ENCODE measurements at places on chromosomes 11 and 22. TPM values are rescaled to one million over a fixed set of nuclear protein-coding genes. Genes with fewer than 3 reads are reported as not detected.

Gene KLHDC7B
- 0.17 TPM for total RNA-seq

Gene BARX2
- not detected for total RNA-seq

Gene UBQLNL
- total RNA-seq: 0.42 TPM

Gene OR51B5
- not detected for total RNA-seq

Gene BBS1
- total RNA-seq: 76.6 TPM

GRCh38 chr22:17284888-17285287 is 65.7 kb upstream of the ADA2 start:
- H3K27me3 ChIP-seq: no peaks in the 10 kb centered on the region
- no peaks in the 10 kb centered on the region for H3K4me1 ChIP-seq
- H3K36me3 ChIP-seq: no peaks in the 10 kb centered on the region
- no peak overlapping the region for H3K27ac ChIP-seq

GRCh38 chr11:2107521-2107920 is 31.7 kb downstream of the IGF2 start:
- no peak for DNase-seq
- no peaks in the 10 kb centered on the region for H3K36me3 ChIP-seq
- H3K27me3 ChIP-seq: no peaks in the 10 kb centered on the region
- H3K4me3 ChIP-seq: no peak overlapping the region
- peaks cover 20% of the 10 kb centered on the region for H3K4me1 ChIP-seq

DNA sequence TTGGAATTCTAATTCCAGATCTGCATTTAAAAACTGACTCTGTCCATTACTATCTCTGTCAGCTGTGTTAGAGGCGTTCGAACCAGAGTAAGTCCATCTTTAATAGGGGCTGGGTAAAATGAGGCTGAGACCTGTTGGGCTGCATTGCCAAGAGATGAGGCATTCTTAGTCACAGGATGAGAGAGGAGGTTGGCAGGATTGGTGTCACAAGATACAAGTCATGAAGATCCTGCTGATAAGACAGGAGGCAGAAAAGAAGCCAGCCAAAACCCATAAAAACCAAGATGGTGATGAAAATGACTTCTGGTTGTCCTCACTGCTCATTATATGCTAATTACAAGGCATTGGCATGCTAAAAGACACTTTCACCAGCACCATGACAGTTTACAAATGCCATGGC is 356.3 kb upstream of the ISX start:
- no peak overlapping the region for H3K27ac ChIP-seq
- no peaks in the 10 kb centered on the region for H3K36me3 ChIP-seq
- H3K4me3 ChIP-seq: no peak overlapping the region
- no peaks in the 10 kb centered on the region for H3K27me3 ChIP-seq

DNA sequence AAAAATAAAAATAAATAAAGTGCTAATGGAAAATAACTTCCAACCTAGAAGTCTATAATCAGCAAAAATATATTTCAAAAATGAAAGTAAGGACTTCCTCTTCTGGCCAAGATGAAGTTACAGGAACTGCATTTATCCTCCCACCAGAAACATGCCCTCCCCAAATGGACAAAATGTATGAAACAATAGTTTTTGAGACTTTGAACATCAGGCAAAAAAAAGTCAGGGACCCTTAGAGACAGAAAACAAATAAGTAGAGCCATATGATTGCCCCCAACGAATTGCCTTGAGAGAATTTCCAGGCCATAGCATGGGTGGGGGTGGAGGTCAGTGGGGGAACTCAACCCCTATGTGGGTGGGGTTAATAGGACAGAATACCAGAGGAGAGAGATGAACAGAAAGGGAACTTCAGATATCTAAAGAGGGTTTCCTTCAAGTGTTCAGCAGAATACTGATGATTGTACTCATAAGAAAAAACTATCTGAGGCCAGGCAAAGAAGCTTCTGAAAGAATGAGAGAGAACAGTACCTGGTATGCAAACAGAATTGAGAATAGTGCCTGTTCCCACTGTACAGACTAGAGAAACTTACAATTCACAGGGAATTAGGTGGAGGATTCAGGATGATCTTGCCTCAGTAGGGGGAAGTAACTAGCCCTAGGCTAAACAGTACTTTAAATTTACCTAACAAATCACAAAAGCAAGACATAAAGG is 26.6 kb upstream of the IL10RA start:
- H3K4me3 ChIP-seq: no peak overlapping the region
- no peaks in the 10 kb centered on the region for H3K27me3 ChIP-seq
- H3K36me3 ChIP-seq: no peaks in the 10 kb centered on the region

- no peak for DNase-seq
- no peaks in the 10 kb centered on the region for H3K27me3 ChIP-seq
- H3K4me3 ChIP-seq: no peak overlapping the region
Observed at GRCh38 chr11:110182886-110183285, 89.7 kb downstream of the ZC3H12C start.

GRCh38 chr11:10982704-10983510 is 125.1 kb upstream of the ZBED5 start:
- H3K4me3 ChIP-seq: no peak overlapping the region
- DNase-seq: no peak
- no peaks in the 10 kb centered on the region for H3K36me3 ChIP-seq
- no peaks in the 10 kb centered on the region for H3K4me1 ChIP-seq
- no peak overlapping the region for H3K27ac ChIP-seq

DNA sequence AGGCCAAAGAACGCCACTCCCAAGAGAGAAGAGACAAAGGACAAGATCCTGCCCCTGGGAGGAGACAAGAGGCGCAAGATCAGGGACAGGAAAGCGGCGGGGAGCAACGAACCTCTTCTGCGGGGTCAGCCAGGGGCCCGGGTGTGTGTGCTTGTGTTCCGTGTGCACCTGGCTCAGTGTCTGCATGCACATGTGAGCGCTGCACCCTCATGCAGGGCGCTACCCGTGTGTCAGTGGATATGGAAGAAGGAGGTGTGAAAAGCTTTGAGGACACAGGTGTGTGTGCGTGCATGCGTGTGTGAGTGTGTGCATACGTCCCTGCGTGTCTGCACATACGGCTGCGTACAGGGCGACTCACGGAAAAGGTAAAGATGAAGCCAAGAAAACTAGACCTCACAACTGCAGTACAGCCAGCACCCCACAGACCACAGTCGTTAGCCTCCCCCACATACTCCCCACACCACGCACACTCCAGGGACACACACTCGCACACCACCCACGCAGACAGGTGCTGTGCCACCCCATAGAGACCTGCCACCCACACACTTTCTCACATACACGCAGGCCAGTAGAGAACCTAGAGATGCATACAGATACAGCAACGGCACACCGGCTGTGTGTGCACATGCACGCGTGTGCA is 11.0 kb upstream of the IGSF9B start:
- no peaks in the 10 kb centered on the region for H3K27me3 ChIP-seq
- peak overlapping the region; percentile 29 for H3K4me3 ChIP-seq
- no peak for DNase-seq

DNA sequence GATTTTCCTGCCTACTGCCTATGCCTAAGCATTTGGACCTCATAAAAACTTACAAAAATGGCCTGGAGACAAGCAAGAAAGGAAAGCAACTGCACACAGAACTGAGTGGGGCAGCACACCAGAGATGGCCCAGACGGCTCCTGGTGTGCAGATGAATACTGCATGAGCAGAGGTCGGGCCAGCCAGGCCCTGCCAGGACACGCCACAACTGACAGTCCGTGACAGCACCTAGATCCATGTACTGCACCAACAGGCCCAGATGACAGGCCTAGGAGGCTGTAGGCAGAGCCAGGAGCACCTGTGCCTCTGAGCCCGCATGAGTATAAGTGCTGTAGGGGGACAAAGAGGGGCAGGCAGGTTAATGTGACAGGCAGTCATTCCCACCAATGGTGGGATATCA is 160.2 kb downstream of the IGLL1 start:
- H3K27me3 ChIP-seq: peaks cover 7% of the 10 kb centered on the region
- DNase-seq: no peak
- H3K4me1 ChIP-seq: no peaks in the 10 kb centered on the region
- no peaks in the 10 kb centered on the region for H3K36me3 ChIP-seq
- no peak overlapping the region for H3K4me3 ChIP-seq
- H3K27ac ChIP-seq: no peak overlapping the region

DNA sequence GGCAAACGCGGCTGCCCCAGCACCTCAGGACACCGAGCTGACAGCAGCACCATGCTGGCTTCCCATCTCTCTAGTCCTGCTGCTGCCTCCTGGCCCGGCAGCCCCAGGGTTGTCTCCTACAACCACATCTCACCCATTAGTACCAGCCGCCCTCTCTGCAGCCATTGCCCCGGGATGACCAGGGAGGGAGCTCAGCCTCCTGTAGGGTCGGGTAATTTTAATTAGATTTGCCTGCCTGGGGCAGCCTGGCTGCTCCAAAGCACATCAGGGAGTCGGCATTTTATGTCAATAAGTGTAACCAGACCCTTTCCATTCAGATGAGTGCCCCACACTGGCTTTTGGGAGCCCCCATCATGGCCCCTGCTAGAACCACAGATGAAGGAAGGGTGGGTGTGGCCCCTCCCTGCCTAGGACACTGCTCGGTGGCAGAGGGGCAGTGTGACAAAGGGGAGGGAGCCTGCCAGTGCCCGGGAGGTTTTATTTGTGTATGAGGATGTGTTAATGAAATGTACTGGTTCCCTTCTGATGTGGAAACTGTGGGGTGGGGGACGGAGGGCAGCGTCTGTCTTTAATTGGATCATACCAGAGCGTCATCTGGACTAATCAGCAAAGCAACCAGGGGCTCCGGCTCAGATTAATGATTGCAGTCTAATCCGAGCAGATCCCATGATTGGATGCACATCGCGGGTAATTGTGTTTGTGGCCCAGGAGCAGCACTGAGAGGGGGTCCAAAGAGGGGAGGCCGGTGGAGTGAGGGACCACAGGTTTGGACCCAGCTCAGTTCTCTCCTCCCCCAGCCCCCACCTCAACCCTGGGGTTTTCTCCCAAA is 125.3 kb downstream of the FEZ1 start:
- H3K36me3 ChIP-seq: peaks cover 24% of the 10 kb centered on the region
- no peaks in the 10 kb centered on the region for H3K27me3 ChIP-seq
- no peak for DNase-seq
- peaks cover 9% of the 10 kb centered on the region for H3K4me1 ChIP-seq
- no peak overlapping the region for H3K4me3 ChIP-seq

DNA sequence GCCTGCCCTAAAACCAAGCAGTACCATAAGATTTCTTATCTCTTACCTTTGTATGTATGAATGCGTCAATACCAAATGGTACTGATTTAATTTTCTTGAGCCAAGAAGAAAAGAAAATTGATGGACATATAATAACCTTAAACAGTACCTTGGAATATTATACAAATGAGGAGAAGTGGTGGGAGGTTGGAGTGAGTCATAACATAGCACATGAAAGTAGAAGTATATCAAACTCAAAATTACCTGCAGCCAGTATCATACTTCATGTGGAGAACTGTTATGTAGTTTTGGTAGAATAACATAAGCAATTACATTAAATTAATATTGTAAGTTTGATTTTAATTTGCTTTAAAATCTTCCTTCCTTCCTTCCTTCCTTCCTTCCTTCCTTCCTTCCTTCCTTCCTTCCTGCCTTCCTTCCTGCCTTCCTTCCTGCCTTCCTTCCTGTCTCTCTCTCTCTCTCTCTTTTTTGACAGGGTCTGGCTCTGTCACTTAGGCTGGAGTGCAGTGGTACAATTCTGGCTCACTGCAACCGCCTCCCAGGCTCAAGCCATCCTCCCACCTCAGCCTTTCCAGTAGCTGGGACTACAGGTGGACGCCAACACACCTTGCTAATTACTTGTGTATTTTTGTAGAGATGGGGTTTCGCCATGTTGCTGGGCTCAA is 460.9 kb upstream of the CCDC90B start:
- DNase-seq: no peak
- no peaks in the 10 kb centered on the region for H3K36me3 ChIP-seq
- H3K27me3 ChIP-seq: no peaks in the 10 kb centered on the region
- H3K4me1 ChIP-seq: no peaks in the 10 kb centered on the region
- H3K27ac ChIP-seq: no peak overlapping the region

- no peaks in the 10 kb centered on the region for H3K36me3 ChIP-seq
- H3K4me3 ChIP-seq: no peak overlapping the region
- no peak for DNase-seq
- H3K27me3 ChIP-seq: no peaks in the 10 kb centered on the region
- H3K27ac ChIP-seq: no peak overlapping the region
- H3K4me1 ChIP-seq: no peaks in the 10 kb centered on the region
Observed at GRCh38 chr11:78973876-78974275, 399.2 kb upstream of the NARS2 start.

GRCh38 chr11:66715346-66716085 is 13.5 kb downstream of the SPTBN2 start:
- no peaks in the 10 kb centered on the region for H3K4me1 ChIP-seq
- H3K36me3 ChIP-seq: peaks cover 8% of the 10 kb centered on the region
- H3K27me3 ChIP-seq: no peaks in the 10 kb centered on the region
- H3K27ac ChIP-seq: no peak overlapping the region

GRCh38 chr22:34490886-34491285 is 570.6 kb upstream of the LARGE1 start:
- no peak overlapping the region for H3K4me3 ChIP-seq
- H3K36me3 ChIP-seq: no peaks in the 10 kb centered on the region
- H3K27ac ChIP-seq: no peak overlapping the region
- no peak for DNase-seq

DNA sequence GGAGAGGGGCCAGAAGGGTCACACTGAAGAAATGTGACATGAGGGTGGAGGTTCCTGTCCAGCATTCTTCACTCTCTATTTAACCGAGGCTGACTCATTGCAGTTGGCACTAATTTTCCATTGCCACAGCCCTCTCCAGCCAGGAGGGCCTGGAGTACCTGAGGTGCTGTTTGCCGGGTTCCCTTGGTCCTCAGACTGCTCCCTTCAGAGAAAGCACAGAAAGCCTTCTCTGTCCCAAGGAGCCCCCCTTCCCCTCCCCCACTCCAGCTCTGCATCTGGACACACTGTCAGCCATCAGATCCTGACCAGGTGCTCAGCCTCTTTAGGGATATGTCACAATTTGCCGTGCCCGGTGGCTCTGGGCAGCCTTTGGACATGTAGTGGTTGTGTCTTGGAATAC is 3.2 kb upstream of the C11orf91 start:
- H3K36me3 ChIP-seq: peaks cover 30% of the 10 kb centered on the region
- DNase-seq: no peak
- peak overlapping the region; percentile 67 for H3K27ac ChIP-seq
- no peaks in the 10 kb centered on the region for H3K27me3 ChIP-seq

- H3K4me3 ChIP-seq: no peak overlapping the region
- H3K36me3 ChIP-seq: no peaks in the 10 kb centered on the region
- H3K27me3 ChIP-seq: no peaks in the 10 kb centered on the region
- H3K4me1 ChIP-seq: no peaks in the 10 kb centered on the region
- H3K27ac ChIP-seq: no peak overlapping the region
- no peak for DNase-seq
Observed at GRCh38 chr11:102829316-102830000, 14.0 kb downstream of the MMP3 start.

Measured in esophagus muscularis mucosa (tissue), 4 donors.